ENCODE measurements at places on chromosomes 11 and 22.
A peak's percentile ranks its signal among the peaks of the same experiment; 100 is the strongest.

DNA sequence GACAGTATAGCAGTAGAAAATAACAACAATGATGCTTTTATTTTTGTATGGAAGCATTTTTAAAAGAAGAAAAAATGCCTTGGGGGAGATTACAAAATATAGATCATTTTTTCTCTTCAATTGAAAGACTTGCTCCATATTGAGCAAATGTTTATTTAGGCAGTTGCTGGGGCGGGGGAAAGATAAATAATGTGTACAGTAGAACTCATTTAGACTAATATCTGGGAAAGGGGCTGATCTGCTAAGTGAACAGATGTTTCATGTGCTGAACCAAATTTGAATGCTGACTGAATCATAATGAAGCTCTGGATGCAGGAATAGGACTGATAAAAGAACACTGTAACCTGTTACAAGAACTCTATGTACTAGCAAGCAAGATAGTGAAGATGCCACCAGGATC is 457.1 kb upstream of the TENM4 start:
- DNase-seq: peak; percentile 74

DNA sequence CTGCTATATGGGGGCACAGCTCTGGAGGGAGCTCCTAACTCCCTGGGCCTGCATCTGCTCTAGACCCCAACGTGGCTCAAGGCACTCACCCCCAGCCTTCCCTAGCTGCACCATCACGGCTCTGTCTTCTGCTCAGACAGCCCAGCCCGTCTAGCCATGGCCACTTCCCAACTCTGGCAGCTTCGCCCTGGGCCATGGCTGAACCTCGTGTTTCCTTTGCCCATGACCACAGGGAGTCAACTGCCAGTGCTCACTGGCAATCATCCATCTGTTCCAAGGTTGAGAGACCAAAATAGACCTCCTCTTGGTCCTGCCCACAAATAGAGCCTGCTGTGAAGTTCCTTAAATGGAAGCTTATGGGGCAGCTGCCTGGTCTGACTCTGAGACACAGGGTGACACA is 5.4 kb downstream of the LMO1 start:
- peak; percentile 97 for DNase-seq

DNA sequence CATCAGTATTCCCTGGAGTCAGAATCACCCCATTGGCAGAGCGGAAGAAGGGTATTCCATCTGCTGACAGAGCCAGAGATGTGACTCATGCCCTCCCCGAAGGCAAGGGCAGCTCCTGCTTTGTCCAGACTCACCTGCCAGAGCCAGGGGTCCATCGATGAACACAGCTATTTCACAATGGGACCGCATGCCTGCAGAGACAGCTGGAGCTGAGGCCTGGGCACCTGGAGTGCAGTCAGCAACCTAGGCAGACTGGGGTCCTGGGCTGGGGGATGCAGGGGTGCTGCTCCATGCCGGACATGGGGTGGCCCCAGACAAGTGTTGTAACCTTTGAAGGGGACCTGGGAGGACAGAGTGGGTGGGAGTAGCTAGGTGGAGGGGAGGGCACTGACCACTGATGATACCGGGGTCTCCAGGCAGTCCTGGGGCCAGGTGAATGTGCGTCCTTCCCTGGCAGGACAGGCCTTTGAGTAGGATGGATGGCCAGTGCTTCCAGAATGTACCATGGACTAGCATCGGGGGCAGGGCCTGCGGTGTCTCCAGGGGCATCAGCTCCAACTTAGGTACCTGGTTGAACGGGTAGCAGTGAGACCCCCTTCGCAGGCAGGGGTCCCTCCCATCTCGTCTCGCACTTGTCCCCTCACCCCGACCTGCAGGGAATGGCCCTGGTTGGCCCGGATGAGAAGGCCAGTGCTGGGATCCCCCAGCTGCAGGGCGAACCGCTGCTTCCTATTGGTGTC is 1.7 kb downstream of the TRPT1 start:
- DNase-seq: no peak

DNA sequence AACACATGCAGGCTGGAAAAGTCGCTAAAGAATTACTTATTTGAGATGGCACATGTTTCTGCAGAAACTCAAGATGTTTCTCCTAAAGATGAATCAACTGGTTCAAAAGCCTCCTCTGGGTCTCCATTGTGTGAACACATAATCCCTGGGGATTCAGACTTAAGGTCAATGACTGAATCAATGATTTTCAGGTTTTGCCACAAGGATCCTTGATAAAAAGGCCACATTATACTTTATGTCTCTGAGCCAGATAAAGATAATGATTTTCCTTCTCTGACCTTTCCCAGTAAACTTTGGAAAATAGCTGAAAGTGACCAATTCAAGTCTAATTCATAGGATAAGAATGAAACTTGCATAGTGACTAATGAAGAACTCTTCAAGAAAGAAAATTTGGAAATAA is 2.3 kb upstream of the XKR3 start:
- no peak for DNase-seq

- no peak for DNase-seq
Observed at GRCh38 chr11:58980159-58980843, 41.0 kb downstream of the GLYATL1 start.

GRCh38 chr11:45209891-45210699 is 63.7 kb downstream of the PRDM11 start:
- DNase-seq: peak; percentile 53

DNA sequence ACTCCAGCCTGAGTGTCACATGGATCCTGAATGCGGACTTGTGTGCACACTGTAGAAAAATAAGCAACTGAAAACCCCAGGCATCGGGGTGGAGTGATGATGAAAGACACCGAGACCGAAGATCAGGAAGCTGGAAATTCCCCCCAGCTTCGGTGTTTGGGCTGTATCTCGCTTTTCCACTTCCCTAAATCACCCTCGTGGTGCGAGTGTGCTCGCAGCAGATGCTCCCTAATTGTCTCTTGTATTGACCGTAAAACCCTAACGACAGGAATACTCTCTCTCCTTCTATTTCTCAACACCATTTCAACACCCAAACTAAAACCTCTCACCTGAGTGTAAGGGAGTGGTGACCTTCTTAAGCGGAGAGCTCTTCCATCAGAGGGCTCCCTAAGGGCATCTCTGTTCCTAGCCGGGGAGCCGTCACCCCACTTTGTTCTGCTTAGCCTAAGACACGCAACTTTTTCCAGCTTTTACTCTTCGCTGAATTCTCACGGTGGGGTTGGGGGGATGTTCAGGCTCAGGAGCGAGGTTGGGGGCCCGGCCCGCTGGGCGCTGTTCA is 635 bp upstream of the GRK3 start:
- peak; percentile 80 for DNase-seq

DNA sequence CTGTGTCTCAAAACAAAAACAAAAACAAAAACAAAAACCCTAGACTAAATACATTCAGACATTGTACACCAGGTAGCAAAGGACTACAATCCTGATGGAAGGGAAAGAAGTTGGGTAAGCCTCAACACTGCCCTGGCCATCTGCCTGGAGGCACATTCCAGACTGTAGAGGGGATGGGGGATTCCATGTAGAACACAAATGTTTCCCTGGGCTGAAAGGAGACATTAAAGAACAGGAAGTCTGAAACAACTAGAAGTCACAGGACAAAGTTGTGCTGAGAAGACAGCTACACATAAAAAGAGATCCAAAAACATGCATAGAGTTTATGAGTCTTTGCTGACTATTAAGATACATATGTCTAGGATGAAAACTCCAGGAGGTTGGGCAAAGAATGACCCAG is 83.9 kb downstream of the RRAS2 start:
- DNase-seq: no peak

DNA sequence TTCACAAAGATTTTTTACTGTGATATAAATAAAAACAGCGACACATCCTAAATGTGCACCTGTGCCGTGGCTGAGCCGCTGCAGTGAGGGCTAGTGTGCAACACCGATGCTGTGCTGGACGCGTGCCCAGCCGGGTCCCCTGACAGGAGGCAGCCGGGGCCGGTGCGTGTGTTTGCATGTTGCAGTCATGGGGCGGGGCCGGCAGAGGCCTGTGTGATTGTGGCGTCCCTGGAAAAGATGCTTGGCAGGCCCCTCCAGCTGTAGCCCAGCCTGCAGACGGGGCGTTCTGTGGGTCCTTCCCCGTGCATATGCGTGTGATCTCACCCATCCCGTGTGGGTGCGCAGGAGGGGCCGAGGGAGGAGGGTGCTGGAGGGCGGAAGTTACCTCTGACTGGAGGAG is 30.6 kb downstream of the MUC6 start:
- no peak for DNase-seq

- DNase-seq: peak; percentile 42
Observed at GRCh38 chr11:15772981-15773380, 583.4 kb downstream of the SOX6 start.
